ENCODE measurements at places on chromosomes 3 and 15.

- DNase-seq: no peak
Observed at GRCh38 chr15:30824518-30825195, 79.1 kb upstream of the FAN1 start.

GRCh38 chr15:27665002-27665401 is 434.1 kb downstream of the OCA2 start:
- DNase-seq: no peak

GRCh38 chr3:99250821-99251355 is 349.4 kb upstream of the DCBLD2 start:
- DNase-seq: no peak

DNA sequence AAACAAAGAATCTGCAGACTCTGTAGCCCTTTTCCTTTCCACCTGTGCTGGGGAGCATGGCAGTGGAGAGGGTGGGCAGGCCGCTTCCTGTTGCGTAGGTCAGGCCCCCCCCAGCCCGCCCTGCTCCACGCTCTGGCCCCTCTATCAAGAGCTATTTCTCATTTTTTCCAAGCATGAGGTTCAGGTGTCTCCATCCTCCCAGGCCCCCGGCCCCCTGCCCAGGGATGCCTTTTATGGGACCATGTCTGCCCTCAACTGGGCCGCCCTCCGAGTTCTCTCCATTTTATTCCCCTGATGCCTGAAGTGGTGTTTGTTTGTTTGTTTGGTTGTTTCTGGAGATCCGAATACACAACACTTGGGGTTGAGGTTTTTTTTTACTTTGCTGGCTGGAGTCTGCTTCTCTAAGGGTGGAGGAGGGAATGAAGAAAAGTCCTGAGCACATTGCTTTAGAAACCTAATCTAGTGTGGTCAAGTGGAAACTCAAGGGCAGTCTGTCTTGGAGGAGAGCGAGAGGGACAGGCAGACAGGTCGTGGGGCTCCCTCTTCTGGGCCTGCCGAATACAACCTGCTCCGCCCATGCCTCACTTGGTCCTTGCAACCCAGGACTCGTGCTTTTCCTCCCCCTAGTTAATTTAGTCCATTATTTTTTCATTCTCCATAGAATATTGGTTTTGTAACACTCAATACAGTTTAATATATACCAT is 176.5 kb upstream of the LYSMD4 start:
- no peak for DNase-seq

DNA sequence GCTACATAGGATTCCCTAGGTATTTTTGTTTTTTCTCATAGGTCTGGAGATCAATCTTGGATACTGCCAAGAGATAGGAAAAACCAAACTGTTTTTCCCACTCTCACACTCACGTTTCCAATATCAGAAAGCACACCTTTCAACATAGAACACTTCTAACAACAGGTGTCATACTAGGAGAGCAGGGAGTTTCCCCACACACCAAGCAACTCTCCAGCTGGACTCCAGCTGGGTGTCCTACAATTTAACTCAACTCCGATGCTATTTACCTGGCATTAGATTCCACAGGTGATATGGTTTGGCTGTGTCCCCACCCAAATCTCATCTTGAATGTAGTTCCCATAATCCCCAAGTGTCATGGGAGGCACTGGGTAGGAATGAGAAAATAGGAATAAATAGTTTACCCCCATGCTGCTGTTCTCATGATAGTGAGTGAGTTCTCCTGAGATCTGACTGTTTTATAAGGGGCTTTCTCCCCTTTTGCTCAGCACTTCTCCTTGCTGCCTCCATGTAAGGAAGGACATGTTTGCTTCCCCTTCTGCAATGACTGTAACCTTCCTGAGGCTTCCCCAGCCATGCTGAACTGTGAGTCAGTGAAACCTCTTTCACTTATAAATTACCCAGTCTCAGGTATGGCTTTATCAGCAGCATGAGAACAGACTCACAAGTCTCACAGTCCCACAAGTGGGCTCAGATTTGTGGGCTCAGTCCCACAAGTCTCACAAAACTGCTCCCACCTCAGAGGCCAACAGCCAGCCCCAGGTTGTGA is 354.5 kb upstream of the THBS1 start:
- no peak for DNase-seq

DNA sequence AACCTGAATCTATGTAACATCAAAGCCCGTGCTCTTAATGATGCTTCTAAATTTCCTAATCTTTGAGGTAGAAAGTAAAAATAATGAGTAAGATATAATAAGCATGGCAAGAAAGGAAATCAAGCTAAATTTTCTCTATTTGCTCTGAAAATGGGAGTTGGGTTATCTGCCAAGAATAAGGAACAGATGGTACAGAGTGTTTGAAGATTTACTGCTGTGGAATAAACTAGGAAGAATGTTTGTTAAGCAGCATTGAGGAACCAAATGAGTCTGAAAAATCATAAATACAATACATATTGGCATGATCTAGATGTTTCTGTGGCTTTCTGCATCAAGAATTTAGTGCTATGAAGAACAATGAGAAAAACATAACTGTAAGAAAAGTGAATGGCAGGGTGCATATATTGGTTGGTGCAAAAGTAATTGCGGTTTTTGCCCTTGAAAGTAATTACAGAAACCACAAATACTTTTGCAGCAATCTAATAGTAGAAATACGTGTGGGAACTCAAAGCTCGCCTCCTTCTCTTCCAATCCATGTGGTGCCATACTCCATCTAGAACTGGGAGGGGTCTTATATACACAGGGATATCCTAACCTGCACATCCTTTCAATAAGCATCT is 87.6 kb downstream of the SUCNR1 start:
- no peak for DNase-seq

DNA sequence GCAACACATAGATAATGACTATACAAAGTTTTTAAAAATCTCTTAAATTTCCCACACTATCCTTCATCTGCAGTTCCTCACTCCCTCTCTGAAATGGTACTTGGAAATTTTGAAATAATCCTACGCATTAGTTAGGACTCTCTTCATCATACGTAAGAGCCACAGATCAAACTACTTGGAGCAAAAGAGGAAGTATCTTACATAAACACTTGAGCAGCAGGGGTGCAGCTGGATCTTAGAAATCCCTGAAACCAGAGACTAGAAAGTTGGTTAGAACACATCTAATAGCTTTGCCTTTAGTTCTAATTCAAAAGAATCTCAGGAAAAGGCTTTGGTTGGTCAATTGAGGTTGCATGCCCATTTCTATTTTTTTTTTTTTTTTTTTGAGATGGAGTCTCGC is 38.8 kb upstream of the ZNF445 start:
- no peak for DNase-seq

- DNase-seq: no peak
Observed at GRCh38 chr15:38080651-38081275, 146.3 kb downstream of the TMCO5A start.

DNA sequence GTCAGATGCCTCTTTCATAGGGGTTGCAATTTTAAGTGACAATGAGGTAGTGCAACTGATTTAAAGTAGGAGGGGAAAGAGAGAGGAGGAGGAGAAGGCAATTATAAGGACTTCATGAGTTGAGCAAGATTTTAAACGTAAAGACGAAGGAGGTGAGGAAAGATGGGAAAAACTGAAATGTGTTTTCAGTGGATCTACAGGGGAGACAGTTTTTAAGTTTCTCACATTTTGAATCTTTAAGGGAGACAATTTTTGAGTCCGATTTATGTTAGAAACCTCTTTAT is 68.7 kb upstream of the LIMD1 start:
- no peak for DNase-seq

DNA sequence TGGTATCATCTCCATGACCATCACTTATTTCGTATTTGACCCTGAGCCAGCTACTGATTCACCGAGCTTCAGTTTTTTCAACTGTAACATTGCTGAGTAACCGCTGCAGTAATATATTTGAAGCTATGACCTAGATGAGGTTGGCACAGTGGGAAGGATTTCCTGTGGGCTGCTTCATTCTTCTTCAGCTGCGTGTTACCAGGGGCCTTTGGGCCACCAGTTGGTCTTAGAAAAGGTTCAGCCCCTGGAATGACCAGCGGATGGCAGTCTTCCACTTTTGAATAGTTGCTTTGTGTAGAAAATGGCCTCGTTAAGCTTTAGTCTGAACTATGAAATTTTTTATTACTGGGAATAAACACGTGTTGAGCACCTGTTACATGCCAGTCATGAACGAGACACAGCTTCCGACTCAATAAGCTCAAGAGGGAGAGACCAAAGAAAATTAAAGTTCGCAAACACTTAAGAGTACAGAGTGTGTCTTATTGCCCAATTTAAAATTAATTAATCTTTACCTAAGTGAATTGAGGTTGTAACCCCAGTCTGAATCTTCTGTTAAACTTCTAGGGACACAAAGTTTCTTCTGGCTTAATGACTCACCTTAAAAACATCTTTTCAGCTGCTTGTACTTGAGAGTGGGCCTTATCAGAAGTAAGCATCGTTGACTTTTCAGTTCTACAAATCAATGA is 57.6 kb upstream of the NR2E3 start:
- DNase-seq: no peak

GRCh38 chr3:38646630-38647029 is 2.9 kb downstream of the SCN5A start:
- DNase-seq: no peak

GRCh38 chr15:95266451-95267061 is 1035.2 kb downstream of the MCTP2 start:
- no peak for DNase-seq

DNA sequence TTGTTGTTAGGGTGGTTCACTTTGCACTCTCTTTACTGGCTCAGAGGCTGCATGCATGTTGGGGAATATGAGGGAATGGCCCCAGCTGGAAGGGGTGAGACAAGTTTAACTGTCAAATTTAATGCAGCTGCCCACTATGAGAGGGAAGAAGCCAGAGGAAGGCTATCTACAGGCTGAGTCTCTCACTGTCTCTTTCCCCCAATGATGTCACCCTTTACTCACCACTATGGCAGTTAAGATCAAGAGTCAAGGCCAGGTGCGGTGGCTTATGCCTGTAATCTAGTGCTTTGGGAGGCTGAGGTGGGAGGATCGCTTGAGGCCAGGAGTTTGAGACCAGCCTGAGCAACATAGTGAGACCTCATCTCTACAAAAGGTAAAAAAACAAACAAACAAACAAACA is 12.2 kb upstream of the RBMS3 start:
- no peak for DNase-seq

DNA sequence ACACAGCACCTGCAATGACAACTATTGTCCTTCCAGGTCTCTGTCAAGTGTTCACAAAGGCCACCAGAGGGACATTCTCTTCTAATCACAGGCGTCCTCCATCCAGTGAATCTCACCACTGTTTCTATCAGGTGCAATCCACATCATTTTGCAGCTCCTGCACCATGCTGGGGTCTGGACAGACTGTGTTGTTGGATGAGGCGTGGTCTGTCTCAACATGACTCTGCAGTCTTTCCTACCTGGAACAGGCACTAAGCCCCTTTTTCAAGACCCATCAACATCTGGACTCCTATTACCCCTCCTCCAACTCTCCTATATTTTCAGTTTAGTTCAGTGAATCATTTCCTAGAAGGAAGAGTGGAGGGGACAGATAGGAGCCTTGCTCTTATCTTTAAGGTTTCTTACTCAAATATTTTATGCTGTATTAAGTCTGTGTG is 31.5 kb upstream of the VEPH1 start:
- no peak for DNase-seq

DNA sequence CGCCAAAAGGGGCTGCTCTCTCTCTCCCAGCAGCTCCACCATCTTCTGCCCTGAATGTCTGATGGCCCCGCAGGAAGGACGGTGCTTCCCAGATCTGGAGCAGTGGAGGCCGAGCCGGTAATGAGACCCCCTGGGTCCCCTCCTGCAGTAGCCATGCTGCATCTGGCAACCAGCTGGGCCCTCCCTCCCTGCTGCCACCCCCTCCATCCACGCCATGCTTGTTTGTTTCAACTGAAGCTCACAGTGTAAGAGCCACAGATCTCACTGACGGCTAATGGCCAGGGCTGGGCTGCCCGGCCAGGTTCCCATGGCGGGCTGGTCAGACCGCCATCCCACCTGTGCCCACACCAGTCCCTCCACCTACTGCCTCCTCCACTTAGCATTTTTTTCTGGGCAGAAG is 260.8 kb downstream of the UACA start:
- no peak for DNase-seq

GRCh38 chr3:115961380-115961779 is 338.1 kb downstream of the GAP43 start:
- no peak for DNase-seq

Data from NCI-H510A (cell line).